CD4-positive, alpha-beta T cell treated with Interleukin-6 at 100 ng/mL for 8 hours (primary cell): ENCODE measurements at places on chromosomes 3 and 15.
A peak's percentile ranks its signal among the peaks of the same experiment; 100 is the strongest.

- no peak for DNase-seq
Measured at GRCh38 chr3:133924041-133924440, 28.4 kb upstream of the RAB6B start.

DNA sequence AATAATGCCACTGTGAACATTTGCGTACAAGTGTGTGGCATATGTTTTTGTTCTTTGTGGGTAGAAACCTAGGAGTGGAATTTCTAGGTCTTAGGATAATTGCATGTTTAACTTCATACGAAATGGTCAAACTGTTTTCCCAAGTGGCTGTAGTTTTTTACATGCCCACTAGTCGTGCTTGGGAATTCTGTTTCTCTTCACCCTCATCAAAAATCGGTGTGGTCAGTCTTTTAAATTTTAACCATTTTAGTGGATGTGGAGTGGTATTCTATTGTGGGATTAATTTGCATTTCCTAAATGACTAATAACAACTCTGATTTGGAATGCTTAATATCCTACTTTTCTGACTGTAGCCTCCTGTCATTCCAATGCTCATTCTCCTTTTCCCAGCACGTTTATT is 27.6 kb downstream of the ZFAND6 start:
- DNase-seq, result no peak

- DNase-seq, result no peak
Measured at GRCh38 chr3:117266806-117267205, 557.2 kb downstream of the TUSC7 start.

- DNase-seq, result peak; percentile 21
Measured at GRCh38 chr3:167740961-167741587, 5.6 kb downstream of the SERPINI1 start.

- peak; percentile 23 for DNase-seq
Measured at GRCh38 chr15:65077981-65078352, 1.4 kb downstream of the KBTBD13 start.

GRCh38 chr3:177523067-177523675 is 325.9 kb upstream of the TBL1XR1 start:
- no peak for DNase-seq

DNA sequence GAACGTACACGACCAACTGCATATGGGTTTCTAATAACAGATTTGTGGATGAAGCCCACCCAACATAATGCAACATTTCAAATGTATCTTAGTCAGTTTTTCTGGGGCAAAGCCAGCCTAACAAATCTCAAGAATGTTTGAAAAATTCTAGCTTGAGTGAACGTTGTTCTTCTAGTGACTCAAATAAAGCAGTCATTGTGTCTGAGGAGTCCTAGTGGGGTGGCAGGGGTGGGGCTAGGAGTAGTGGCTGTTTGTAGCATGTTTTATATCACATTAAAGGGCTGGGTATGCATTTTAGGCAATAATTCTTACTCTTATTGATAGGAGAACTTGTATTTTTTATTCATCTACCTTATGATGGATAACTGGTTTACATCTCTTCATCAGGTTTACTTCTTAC is 6.0 kb downstream of the B3GNT5 start:
- no peak for DNase-seq

DNA sequence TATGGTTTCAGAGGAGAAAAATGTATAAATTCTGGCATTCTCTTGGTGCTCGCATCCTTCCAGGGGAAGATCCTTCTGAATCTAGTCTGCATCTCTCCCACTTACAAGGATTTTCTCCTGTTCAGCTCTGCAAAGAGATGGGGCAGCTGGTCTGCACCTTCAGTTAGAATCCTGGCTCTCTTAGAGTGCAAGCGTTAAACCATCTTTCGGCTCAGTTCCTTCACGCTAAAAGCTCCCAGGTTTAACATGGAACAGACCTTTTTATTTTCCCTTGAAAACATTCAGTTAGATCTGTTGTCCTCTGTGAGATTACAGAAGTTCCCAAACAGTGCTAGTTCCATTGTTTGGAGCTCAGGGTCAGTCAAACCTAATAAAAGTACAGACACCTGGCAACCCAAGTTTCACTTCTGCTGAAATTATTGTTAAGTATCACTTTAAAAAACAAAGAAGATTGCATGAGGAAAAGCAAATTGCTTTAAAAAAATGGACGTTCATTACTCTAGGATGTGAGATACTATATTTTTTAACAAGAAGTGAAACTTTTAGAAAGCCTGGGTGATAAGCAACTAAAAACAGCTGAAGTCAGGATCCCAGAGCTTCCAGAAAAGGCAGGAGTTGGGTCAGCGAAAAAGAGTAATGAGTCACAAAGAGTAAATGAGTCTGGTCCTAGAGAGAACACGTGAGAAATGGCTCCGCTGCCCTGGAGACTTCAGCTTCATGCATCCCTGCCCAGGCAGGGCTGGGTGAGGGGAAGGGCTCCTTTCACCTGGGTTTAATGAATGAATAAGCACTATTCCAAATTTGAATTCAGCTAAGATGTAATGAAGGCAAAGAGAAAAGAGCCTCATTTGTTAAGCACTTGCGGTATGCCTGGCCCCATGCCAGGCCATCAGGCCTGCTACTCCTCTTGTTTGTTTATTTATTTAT is 63.3 kb downstream of the ABTB1 start:
- DNase-seq, result no peak

- no peak for DNase-seq
Measured at GRCh38 chr3:12227833-12228232, 61.0 kb upstream of the PPARG start.
